Adrenal gland (tissue), 19 donors: ENCODE measurements at places on chromosomes 1 and 21. TPM values are rescaled to one million over a fixed set of nuclear protein-coding genes. Genes with fewer than 3 reads are reported as not detected.

DNA sequence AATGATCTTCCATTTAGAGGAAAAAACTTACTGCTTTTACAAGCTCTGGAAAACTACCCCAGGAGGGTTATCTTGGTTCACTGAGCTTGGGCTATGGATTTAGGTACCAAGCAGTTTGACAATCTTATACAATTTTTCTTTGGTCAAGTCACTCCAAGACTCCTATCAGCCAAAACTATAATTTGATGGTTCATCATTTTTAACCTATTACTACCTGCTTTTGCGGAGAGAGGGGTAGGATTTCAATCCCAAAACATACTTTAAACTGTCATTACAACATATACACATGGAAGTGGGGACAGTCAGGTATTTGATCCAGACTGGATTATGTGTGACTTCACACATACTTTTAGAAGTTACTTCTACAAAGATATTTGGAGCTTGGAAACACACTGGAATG, 71.8 kb downstream of the RUNX1 start:
- no peak for DNase-seq

GRCh38 chr21:27122686-27123085, 155.8 kb upstream of the ADAMTS5 start:
- no peak for DNase-seq

CRYZL1 gene
- total RNA-seq: 15.3 TPM

CDKN2C gene
- 8.0 TPM for total RNA-seq

OR14K1 gene
- total RNA-seq: not detected

HSD3B2 gene
- total RNA-seq: 1,708 TPM

CLCA1 gene
- total RNA-seq: 0.14 TPM
